ENCODE measurements at places on chromosomes 12 and 14. TPM values are rescaled to one million over a fixed set of nuclear protein-coding genes. Genes with fewer than 3 reads are reported as not detected.

Gene OTX2
- total RNA-seq = not detected

Gene SERPINA10
- total RNA-seq = not detected

Gene ALDH2
- total RNA-seq = 239 TPM

Gene PLA2G1B
- total RNA-seq = 4.7 TPM

Gene CCDC198
- total RNA-seq = not detected

Gene LMNTD1
- not detected for total RNA-seq

Gene ABCC9
- total RNA-seq = 30.5 TPM

Gene KCNMB4
- 4.0 TPM for total RNA-seq

Measured in left lung (tissue), 14 donors.